Neural progenitor cell (in vitro differentiated cells): ENCODE measurements at places on chromosomes 3 and 15. TPM values are rescaled to one million over a fixed set of nuclear protein-coding genes. Genes with fewer than 3 reads are reported as not detected.

DNA sequence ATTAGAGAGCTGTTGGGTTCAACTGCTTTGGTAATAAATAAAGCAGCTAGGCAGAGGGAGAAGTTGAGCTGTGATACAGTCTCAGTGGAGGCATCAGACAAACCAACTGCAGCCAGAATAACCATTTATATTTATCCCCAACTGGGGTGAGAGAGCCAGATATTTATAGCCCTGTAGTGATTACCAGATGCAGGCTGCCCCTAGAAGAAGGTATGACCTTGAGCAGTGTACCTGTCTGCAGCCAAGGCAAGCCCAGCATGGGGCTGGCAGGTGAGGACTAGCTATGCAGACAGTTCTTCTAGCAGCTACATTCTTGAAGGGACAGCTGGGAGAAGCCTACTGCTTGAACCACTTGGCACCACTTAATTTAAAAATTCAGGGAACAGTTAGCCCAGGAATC, 144.4 kb upstream of the EPHA3 start:
- H3K27ac ChIP-seq, result no peak overlapping the region
- no peaks in the 10 kb centered on the region for H3K27me3 ChIP-seq
- H3K4me3 ChIP-seq, result no peak overlapping the region

DNA sequence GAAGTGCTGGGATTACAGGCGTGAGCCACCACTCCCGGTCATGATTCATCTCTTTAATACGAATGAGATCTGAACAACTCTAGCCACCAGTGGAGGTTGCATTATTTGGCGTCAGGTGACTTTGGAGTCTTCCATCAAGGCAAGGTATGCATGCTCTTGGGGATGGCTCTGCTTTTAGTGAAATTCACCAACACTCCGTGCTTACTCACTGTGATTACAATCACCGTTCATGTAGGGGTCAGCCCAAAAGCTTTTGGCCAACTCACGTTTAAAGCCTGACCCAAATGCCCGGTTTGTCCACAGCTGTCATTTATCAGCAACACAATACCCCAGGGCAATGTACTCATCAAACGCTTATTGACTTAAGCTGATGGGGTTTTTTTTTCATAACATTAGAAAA, 155.4 kb downstream of the PDZRN3 start:
- H3K27ac ChIP-seq, result no peak overlapping the region
- H3K36me3 ChIP-seq, result no peaks in the 10 kb centered on the region
- H3K4me3 ChIP-seq, result no peak overlapping the region
- peaks cover 18% of the 10 kb centered on the region for H3K4me1 ChIP-seq
- DNase-seq, result no peak

The RBP2 gene
- total RNA-seq, result not detected in 2 replicates

GRCh38 chr3:37725842-37726241, 135.8 kb upstream of the CTDSPL start:
- H3K4me1 ChIP-seq, result no peaks in the 10 kb centered on the region
- no peak for DNase-seq
- no peak overlapping the region for H3K4me3 ChIP-seq
- no peak overlapping the region for H3K27ac ChIP-seq

GRCh38 chr3:49930922-49931321, 1.3 kb upstream of the MON1A start:
- H3K4me3 ChIP-seq, result no peak overlapping the region
- H3K36me3 ChIP-seq, result no peaks in the 10 kb centered on the region
- H3K27ac ChIP-seq, result no peak overlapping the region
- H3K27me3 ChIP-seq, result no peaks in the 10 kb centered on the region
- H3K4me1 ChIP-seq, result peaks cover 16% of the 10 kb centered on the region

DNA sequence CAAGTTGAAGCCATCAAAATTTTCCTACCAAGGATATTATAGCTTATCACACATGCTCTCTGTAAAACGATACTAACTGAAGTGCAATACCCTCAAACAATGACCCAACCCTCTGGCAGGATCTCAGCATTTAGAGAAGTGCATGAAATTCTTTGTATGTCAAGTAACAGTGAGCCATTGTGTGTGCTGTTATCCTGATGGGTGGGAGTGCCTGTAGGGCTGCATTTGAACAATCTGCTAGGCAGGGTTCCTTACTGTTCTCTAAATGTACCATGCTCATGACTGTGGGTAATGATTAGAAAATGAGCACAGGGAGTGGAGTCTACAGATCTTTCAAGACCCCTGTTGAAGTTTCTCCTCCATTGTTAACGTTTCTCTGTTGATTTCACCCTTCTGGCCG, 398.1 kb downstream of the NSUN3 start:
- H3K4me1 ChIP-seq, result no peaks in the 10 kb centered on the region
- no peak for DNase-seq
- no peaks in the 10 kb centered on the region for H3K36me3 ChIP-seq
- no peaks in the 10 kb centered on the region for H3K27me3 ChIP-seq
- H3K27ac ChIP-seq, result no peak overlapping the region

The RARRES1 gene
- 0.21 and 0.62 TPM in 2 replicates for total RNA-seq

The VILL gene
- 4.9 and 5.6 TPM in 2 replicates for total RNA-seq

GRCh38 chr15:66960519-66960918, 104.9 kb upstream of the SMAD3 start:
- H3K27me3 ChIP-seq, result no peaks in the 10 kb centered on the region

- H3K36me3 ChIP-seq, result peaks cover 4% of the 10 kb centered on the region
- H3K27me3 ChIP-seq, result no peaks in the 10 kb centered on the region
- no peak overlapping the region for H3K4me3 ChIP-seq
- DNase-seq, result no peak
These were observed 8.6 kb downstream of the ZNF445 start for GRCh38 chr3:44468572-44469520.

DNA sequence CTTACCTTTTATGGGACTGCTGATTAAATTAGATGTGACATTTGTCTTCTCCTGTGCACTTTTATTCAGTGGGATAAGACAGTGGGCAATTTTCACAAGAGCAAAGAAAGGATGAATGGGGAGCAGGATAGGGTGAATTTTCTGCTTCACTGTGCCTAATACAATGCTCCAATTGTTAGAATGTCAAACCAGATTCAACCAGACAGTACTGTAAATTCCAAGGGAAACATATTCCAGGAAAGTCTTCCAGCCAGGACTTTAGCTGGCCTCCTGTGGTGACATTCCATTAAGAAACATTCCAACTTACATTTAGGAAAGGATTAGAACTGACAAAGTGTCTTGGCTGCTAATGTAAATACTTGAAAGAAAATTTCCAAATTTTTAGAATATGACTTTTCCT, 100.1 kb upstream of the PROK2 start:
- H3K36me3 ChIP-seq, result no peaks in the 10 kb centered on the region
- peak overlapping the region; percentile 94 for H3K27ac ChIP-seq
- H3K4me1 ChIP-seq, result peaks cover 33% of the 10 kb centered on the region
- DNase-seq, result peak; percentile 87
- H3K4me3 ChIP-seq, result peak overlapping the region; percentile 17

The ABTB1 gene
- 2.4 and 4.9 TPM in 2 replicates for total RNA-seq

The REC114 gene
- not detected in 2 replicates for total RNA-seq

DNA sequence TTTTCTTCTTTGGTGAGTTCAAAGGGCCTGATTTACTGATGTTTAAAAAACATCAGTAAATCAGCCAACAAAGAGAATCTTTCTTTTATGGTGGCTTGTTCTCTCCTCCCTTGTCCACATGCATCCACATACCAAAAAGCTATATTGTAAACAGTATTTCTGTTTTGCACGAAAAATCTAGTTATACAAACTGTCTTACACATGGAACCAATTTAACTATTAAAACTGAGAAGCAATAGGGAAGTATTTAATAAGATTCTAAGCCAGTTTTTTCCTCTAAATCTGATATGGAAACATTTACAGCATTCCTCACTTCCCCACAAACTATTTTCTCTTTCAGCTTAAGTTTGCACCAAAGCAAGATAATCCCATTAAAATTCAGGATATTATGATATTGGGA, 110.8 kb upstream of the ICE2 start:
- peaks cover 57% of the 10 kb centered on the region for H3K27me3 ChIP-seq
- H3K4me3 ChIP-seq, result no peak overlapping the region
- no peak overlapping the region for H3K27ac ChIP-seq
- peaks cover 8% of the 10 kb centered on the region for H3K4me1 ChIP-seq

- H3K27me3 ChIP-seq, result peaks cover 41% of the 10 kb centered on the region
- no peak overlapping the region for H3K27ac ChIP-seq
- H3K36me3 ChIP-seq, result no peaks in the 10 kb centered on the region
- no peak for DNase-seq
- H3K4me3 ChIP-seq, result peak overlapping the region; percentile 90
These were observed 590 bp downstream of the POLG start for GRCh38 chr15:89333959-89334509.

The PPM1L gene
- 16.5 and 25.2 TPM in 2 replicates for total RNA-seq

DNA sequence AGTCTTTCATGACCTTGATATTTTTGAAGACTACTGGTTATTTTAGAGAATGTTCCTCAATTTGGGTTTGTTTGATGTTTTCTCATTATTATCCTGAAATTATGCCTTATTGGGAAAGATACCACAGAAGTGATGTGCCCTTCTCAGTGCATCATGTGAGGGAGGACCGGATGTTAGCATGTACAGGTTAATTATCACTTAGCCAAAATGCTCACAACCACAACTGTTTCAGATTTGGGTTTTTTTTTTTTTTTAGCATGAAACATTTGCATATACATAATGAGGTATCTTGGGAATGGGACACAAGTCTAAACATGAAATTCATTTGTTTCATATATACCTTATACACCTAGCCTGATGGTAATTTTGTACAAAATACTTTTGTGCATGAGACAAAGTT, 59.8 kb downstream of the PIK3R4 start:
- no peak overlapping the region for H3K27ac ChIP-seq
- H3K27me3 ChIP-seq, result no peaks in the 10 kb centered on the region
- H3K4me3 ChIP-seq, result no peak overlapping the region
- DNase-seq, result no peak
- H3K4me1 ChIP-seq, result peaks cover 9% of the 10 kb centered on the region

- H3K27ac ChIP-seq, result no peak overlapping the region
- peak overlapping the region; percentile 92 for H3K4me3 ChIP-seq
- DNase-seq, result peak; percentile 40
- peaks cover 45% of the 10 kb centered on the region for H3K27me3 ChIP-seq
These were observed 3.7 kb downstream of the NR2F2 start for GRCh38 chr15:96334017-96334704.

DNA sequence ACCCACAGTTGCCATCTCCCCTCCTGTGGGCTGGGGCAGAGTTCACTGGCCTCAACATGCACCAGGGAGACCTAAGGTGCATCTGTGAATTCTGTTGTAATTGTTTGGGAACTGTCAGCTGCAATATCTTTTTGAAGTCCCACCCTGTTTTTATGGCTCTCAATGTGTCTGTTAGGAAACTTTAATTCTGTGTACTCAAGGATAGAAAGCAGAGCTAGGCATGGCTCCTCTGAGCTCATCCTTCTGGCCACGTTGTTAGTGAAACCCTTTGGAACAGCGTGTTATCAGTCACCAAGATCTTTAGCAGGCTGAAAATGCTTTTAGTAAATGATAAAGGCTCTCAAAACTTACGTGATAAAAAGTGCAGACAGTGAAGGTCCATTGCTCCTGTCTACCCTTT, 33.6 kb upstream of the MTMR10 start:
- no peaks in the 10 kb centered on the region for H3K27me3 ChIP-seq
- no peak overlapping the region for H3K27ac ChIP-seq
- H3K4me3 ChIP-seq, result no peak overlapping the region
- DNase-seq, result no peak
- peaks cover 6% of the 10 kb centered on the region for H3K4me1 ChIP-seq
- no peaks in the 10 kb centered on the region for H3K36me3 ChIP-seq

GRCh38 chr3:194773771-194774455, 88.2 kb downstream of the FAM43A start:
- DNase-seq, result no peak
- H3K27ac ChIP-seq, result no peak overlapping the region
- H3K36me3 ChIP-seq, result no peaks in the 10 kb centered on the region

The ZCWPW2 gene
- total RNA-seq, result 0.60 and 0.87 TPM in 2 replicates

DNA sequence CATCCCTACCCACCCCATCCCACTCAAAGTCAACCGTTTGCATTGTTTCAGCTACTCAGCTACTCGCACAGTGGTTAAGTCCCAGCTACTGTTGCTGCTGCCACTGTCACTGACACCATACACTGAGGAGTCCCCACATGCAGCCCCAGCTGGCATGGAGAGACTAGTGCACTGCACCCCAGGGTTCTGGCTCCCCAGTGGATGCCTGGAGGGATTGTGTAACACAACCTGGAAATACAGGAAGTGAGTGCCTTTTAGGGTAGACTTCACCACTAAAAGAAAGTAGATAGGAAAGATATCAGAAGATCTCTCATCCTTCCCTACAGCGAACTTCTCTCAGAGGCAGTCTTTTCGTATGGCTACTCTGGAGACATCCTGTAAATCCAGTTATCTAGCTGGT, 169.2 kb upstream of the STRIT1 start:
- H3K36me3 ChIP-seq, result no peaks in the 10 kb centered on the region
- H3K27me3 ChIP-seq, result no peaks in the 10 kb centered on the region
- H3K4me3 ChIP-seq, result no peak overlapping the region
- H3K27ac ChIP-seq, result no peak overlapping the region

DNA sequence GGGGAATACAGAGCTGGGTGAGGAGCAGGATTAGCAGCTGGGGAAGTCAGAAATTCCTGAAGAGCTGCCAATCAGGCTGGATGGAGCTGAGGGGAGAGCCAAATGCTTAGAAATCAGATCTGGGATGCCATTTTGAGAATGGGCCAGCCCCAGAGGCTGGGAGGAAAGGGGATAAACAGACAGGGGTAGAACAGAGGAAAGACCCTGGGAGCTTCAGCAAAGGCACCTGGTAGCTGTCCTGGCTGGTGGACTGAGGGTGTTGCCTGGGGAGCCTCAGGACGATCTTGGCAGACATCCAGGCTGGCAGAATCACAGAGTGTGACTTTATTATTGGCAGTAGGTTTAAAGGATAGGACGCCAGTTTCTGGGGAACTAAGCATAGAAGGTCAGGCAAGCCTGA, 97.8 kb downstream of the SQOR start:
- no peaks in the 10 kb centered on the region for H3K27me3 ChIP-seq
- H3K4me3 ChIP-seq, result no peak overlapping the region
- peak; percentile 57 for DNase-seq
- no peaks in the 10 kb centered on the region for H3K36me3 ChIP-seq
- peaks cover 14% of the 10 kb centered on the region for H3K4me1 ChIP-seq

DNA sequence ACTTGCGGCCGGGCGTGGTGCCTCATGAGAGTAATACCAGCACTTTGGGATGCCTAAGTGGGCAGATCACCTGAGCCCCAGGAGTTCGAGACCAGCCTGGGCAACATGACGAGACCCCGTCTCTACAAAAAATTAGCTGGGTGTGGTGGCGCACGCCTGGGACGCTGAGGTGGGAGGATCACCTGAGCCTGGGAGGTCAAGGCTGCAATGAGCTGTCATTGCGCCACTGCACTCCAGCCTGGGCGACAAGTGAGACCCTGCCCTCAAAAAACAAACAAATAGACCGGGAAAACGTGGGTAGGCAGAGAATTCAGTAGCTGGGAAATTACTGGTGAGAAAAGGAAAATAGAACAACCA, 667 bp downstream of the UMPS start:
- H3K27me3 ChIP-seq, result peaks cover 38% of the 10 kb centered on the region
- DNase-seq, result no peak
- H3K4me3 ChIP-seq, result peak overlapping the region; percentile 85

DNA sequence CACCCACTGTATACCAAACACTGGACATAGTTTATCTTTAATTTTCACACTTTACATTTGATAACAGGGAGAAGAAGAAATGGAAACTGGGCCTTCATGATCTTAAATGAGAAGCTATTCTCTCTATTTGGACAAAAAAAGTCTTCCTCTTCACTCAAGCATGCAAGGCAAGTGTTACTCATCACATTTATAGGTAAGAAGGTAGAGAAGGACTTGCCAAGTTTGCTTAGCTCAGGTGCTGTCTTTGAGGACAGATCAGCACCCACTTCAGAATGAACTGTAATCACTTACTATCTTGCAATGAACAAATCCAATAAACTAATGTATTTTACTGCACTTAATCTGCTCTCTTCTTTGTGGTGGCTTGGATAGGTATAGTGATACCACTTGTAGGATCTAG, 1.1 kb upstream of the MYH15 start:
- H3K4me1 ChIP-seq, result peaks cover 23% of the 10 kb centered on the region
- no peaks in the 10 kb centered on the region for H3K36me3 ChIP-seq
- DNase-seq, result no peak
- H3K27ac ChIP-seq, result no peak overlapping the region
- no peak overlapping the region for H3K4me3 ChIP-seq

The RHOV gene
- 1.2 TPM in 1 of 2 replicates, not detected in the other for total RNA-seq
